Ovary (tissue), 10 donors: ENCODE measurements at places on chromosomes 13 and 19. TPM values are rescaled to one million over a fixed set of nuclear protein-coding genes. Genes with fewer than 3 reads are reported as not detected.
A peak's percentile ranks its signal among the peaks of the same experiment; 100 is the strongest.

ANKRD24 gene
- 1.1 TPM for total RNA-seq

CD79A gene
- total RNA-seq = 1.1 TPM

KIR3DL2 gene
- not detected for total RNA-seq

COX6B2 gene
- 0.28 TPM for total RNA-seq

PLIN5 gene
- total RNA-seq = 131 TPM

KLK15 gene
- not detected for total RNA-seq

C1QTNF9B gene
- 0.32 TPM for total RNA-seq

VSIG10L gene
- 2.6 TPM for total RNA-seq

COL4A1 gene
- total RNA-seq = 103 TPM

ACP5 gene
- 54.4 TPM for total RNA-seq

DNA sequence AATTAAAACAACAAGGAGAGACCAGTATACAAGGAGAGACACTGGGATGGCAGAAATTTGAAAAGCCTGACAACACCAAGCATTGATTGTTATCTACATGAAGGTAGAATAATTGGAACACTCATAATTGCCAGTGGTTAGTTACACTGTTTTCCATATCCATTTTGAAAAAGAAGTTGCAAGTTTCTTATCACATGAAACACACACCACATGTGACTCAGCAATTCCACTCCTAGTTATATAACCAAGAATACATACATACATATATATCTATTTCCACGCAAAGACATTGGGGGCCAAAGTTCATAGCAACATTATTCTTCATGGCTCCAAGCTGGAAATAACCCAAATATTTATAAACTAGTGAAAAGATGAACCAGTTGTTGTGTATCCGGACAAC, 15.2 kb upstream of the PABPC3 start:
- DNase-seq = no peak

- no peak for DNase-seq
Observed at GRCh38 chr19:379796-380195, 29.2 kb downstream of the C2CD4C start.

DNA sequence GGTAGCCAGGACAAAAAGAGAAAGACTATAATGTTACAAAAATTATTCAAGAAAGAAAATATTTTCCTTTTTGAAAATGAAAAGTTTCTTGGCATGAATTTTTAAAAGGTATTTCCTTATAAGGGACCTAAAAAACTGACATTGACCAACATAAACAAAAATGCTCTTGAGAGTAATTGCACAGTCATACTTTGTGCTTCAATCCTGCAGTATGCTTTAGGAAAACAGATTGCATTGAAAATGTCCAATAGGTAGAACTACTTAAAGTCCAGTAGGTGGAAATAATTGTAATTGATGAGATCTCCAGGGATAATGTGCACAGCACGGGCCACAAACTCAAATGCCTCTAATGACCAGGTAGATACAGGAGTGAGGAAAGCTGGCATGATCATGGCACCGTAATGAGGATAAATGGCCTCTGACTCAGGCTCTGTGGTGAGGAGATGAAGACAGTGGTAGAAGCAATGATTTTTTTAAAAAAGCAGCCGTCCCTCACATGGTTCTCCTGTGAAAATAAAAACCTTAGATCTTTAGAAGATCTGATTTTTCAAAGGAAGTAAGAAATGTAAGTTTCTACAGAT, 278.0 kb downstream of the ITGBL1 start:
- no peak for DNase-seq

DNA sequence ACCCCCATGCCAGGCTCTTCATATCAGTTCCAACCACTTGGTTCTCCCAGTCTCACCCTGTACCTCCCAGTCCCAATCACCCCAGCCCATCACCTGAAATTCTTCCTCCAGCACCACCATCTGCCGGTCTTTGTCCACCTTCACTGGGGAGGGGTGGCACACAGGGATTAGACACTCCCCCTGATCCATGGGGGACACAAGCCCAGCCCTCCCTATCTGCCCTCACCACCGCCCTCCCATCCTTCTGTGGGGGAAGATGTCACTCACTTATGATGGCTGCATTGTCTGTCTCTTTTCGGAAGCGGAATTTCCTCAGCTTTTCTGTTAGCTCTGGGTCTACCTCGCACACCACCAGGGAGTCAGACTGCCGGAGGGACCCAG, 685 bp downstream of the GMFG start:
- DNase-seq = no peak

DNA sequence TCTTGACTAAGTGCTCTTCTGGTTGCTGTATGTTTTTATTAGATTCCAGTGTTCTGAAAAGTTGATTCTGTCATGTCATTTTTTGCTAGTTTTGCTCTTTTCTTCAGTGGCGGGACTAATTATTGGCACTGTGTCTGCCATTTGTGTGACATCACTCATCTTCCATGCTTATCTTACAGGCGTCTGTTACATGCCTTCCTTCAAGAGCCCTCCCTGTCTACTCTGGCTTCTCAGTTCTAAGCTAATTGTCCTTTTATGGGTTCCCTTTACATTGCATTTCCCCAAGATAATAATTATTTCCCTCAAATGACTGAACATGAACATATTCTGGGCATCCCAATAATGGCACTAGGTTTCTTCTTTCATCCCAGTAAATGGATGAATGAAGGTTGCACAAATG, 459.1 kb downstream of the DCT start:
- no peak for DNase-seq

DNA sequence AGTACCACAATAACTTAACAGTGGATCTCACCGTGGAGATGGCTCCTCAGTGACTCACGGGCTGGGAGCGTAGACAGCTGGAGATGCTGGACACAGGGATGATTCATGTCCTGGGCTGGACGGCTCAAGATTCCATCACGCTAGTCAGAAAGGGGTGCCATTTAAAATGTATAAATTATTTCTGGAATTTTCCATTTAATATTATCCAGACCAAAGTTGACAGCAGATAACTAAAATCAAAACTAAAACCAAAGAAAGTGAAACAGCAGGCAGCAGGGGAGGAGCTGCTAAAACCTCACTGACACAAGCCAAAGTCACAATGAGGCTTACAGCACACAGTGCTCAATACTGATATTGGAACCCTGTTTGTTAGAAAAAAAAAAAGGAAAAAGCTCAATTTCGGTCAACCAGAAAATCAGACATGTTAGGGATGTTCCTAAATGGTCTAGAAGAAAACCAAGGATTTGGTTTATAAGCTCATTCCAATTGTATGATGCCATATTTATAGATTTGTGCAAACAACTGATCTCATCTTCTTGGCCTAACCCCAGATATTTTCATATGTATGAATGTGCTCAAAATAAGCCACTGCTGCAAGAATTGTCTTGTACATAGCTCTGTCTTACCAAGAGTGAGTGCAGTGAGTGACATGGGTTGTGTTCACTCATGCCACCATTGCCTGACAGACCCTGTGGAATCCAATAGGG, 111.8 kb downstream of the SACS start:
- no peak for DNase-seq

GRCh38 chr19:41377977-41378709, 1.8 kb downstream of the TMEM91 start:
- DNase-seq = peak; percentile 54

- peak; percentile 80 for DNase-seq
Observed at GRCh38 chr19:14536926-14537692, 7.7 kb downstream of the TECR start.

GRCh38 chr19:37077501-37077933, 716 bp upstream of the ZNF420 start:
- DNase-seq = no peak

DNA sequence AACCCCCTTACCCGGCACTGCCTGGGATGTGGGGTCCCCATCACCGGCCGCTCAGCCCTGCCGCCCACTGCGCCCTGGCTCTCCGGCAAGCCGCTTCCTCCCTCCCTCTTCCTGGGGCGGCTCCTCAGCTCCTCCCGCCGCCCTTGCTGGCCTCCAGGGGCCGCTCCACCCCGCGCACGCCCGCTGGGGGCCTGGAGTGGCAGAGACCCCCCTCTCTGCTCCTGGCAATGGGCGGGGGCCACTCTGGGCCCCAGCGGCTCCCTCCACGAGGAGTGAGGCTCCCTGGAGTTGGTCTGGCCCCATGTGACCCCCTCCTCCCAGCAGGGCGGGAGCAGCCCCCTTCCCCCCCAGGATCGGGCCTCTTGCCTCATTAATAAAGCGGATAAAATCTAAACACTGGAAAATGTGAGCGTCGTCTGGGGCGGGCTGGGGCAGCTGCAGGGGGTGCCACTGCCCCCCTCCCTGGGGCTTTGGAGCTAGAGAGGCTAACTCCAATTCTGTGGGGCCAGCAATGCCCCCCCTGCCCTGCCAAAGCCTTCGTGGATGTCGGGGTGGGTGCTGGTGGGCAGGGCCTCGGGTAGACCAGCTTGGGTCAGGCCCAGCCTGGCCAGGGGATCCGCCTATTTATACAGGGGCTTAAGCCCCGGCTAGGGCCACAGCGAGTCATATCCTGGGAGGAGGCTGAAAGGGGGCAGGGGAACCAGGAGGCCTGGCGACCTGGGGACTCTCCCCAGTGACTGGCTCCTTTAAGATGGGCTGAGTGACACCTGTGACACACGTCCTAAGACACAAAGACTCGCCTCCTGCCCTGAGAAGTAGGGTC, at the start of gene PTGER1:
Gene PTGER1, minus strand, starts transcription at position 104 of the 823 bp plus-strand sequence. CDS start 1,034 bp downstream, outside the sequence.
- no peak for DNase-seq

- DNase-seq = no peak
Observed at GRCh38 chr13:94827566-94827965, 115.2 kb upstream of the SOX21 start.

DNA sequence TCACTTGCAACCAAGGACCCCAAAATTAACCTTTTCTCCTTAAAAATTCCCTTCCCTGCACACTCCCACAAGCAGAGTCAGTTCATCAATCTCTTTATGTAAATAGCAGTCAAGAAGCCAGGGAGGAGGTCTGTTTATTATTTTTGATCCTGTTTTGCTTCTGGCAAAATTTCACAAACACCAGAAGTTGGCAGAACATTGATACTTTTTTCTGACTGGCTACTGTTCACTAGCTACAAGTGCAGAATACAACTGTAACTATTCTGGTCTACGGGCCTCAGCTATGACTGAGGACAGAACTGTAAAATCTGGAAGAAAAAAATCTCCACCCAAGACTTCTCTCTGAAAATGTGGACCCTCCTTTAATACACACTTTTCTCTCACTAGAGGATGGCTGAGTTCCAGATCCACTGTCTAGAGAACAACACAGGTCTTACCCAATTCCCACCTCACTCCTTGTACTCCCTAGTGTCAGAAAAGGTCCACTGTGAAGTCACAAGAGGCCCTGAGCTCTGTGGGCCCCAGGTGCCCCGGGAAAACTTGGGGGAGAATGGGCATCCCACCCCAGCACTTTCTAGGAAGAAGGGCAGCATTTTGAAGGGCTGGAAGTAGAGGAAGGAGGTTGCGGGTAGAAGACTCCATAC, 14.5 kb downstream of the STARD13 start:
- DNase-seq = no peak

DNA sequence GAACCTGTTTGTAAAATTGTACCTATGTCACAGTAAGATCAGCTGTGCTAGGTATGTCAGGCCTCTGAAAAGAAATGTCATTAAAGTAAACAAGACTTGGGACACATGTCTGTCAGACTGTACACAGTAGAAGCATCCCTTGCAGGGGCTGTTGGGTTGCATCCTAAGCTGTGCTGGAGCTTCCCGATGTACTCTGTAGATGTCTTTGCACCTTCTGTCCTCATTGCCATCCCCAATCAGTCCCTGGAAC, 48.7 kb upstream of the GPR183 start:
- no peak for DNase-seq

- no peak for DNase-seq
Observed at GRCh38 chr19:1882089-1882785, 3.1 kb downstream of the ABHD17A start.

DNA sequence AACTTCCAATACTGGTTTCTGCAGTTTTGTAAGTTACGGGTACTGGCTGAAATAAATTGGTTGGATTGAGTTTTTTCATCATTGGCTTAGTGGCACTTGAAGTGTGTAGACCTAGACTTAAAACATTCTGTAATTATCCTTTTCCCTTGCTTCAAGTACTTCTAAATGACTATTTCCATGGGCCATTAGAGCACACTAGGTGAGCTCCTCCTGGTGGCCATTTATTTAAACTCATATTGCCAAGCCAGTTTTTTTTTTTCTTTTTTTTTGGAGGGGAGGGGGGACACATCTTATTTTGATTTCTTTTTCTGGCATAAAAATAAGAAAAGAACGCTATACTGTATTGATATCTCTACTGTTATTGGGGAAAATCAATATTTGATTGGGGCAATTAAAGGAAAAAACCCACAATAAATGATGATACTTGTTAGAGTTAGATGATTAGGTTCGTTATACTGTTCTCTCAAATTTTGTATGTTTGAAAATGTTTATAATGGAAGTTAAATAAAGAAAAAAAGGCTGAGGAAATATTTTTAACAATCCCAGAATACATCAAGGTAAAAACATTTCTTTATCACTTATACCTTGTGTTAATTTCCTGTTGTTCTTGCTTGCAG, 82.9 kb downstream of the PDS5B start:
- DNase-seq = no peak

- no peak for DNase-seq
Observed at GRCh38 chr19:12865746-12866415, 15.4 kb downstream of the DNASE2 start.

GRCh38 chr19:49417088-49417487, 6.2 kb downstream of the PTH2 start:
- no peak for DNase-seq

DNA sequence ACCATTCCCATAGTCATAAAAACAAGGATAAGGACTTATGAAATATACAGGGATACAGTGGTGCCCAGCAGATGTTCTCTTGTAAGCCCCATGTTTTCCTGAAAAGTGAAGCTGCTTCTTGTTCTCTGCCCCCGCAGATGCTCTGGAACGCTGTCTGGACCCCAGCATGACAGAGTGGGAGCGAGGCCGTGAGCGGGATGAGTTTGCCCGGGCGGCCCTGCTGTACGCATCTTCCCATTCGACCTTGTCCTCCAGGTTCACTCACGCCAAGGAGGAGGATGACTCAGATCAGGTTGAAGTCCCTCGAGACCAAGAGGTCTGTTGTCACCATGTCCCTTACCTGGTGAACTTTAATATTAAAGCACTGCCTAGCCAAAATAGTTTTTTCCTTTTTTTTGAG, 20.3 kb upstream of the WDR88 start:
- DNase-seq = no peak

DNA sequence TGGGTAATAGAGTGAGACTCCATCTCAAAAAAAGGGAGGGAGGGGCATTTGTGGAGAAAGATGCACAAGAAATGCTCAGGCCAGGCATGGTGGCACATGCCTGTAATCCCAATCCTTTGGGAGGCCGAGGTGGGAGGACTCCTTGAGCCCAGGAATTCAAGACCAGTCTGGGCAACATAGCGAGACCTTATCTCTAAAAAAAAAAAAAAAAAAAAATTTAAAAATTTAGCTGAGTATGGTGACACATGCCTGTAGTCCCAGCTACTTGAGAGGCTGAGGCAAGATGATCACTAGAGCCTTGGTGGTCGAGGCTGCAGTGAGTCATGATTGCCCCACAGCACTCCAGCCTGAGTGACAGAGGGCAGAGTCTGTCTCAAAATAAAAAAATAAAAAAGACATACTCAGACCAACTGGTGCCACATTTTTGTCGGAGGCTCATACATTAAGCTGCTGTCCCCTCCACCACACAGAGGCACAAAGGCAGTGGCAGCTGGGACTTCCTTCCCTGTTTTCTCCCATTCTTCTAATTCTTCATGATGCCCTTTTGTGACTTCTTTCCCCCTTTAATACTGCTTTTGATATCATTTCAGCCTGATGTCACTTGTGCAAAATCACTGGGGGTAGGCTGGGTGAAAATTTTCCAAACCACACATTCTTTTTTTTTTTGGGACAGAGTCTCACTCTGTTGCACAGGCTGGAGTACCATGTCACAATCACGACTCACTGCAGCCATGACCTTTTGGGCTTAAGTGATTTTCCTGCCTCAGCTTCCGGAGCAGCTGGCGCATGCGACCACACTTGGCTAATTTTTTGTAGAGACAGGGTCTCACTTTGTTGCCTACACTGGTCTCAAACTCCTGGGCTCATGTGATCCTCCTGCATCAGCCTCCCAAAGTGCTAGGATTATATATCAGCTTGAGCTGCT, 26.8 kb upstream of the CXCL17 start:
- DNase-seq = no peak
